ENCODE measurements at places on chromosomes 1 and 21.

DNA sequence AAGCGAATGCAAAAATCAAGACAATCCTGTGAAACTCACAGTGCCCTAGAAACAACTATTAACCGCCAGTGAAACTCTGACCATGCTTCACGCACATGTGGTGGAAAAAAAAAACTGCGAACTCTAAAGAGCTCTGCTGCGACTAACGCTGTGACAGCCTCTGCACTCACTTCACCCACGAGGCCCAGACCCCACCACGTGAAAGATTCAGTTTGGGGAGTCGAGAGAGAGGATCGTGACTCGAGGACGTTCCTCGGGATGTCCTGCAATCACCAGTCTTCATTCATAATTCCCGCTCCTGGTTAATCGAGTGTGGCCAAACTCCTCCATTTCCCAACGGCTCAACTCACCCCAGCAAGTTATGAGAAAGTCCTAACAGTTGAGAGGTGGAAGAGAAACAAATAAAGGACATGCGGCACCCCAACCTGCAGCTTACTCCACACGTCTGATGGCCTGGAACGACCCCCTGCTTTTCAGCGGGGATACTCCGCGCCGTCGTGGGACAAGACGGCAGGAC, 1.1 kb downstream of the SERBP1 start:
- DNase-seq, result peak; percentile 20

DNA sequence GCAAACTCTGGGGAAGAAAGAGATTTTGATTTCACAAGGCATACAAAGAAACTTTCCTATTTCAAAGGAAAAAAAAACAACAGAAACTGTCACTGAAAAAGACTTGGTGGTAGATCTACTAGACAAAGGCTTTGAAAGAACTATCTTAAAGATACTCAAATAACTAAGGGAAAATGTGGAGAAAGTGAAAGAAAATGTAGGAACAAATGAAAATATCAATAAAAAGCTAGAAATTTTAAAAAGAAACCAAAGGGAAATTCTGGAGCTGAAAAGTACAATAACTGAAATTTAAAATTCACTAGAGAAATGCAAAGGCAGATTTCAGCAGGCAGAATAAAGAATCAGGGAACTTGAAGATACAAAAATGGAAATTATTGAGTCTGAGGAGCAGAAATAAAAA, 6.2 kb downstream of the COL6A2 start:
- no peak for DNase-seq

GRCh38 chr1:102498929-102499328, 502.2 kb upstream of the OLFM3 start:
- no peak for DNase-seq

GRCh38 chr1:30740251-30741238, 17.0 kb downstream of the LAPTM5 start:
- DNase-seq, result no peak

- DNase-seq, result no peak
Measured at GRCh38 chr1:230293390-230293700, 132.8 kb downstream of the PGBD5 start.

DNA sequence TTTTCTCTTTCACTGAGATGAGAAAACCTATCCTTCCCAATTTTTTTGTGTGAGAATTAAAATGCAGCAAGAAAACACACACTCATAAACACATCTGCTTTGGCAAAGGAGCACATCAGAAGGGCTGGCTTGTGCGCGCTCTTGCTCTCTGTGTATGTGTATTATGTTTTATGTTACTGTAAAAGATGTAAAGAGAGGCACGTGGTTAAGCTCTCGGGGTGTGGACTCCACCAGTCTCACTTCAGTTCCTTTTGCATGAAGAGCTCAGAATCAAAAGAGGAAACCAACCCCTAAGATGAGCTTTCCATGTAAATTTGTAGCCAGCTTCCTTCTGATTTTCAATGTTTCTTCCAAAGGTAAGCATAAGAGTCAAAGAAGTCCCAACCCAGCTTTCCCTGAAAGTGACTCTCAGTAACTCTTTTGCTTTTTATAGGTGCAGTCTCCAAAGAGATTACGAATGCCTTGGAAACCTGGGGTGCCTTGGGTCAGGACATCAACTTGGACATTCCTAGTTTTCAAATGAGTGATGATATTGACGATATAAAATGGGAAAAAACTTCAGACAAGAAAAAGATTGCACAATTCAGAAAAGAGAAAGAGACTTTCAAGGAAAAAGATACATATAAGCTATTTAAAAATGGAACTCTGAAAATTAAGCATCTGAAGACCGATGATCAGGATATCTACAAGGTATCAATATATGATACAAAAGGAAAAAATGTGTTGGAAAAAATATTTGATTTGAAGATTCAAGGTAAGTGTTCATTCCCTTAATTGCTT, at the start of gene CD2:
Gene CD2, plus strand, starts transcription at position 233 of the 780 bp plus-strand sequence. Its CDS starts 63 bp downstream, at position 296.
- DNase-seq, result no peak

- DNase-seq, result no peak
Measured at GRCh38 chr1:38789498-38790169, 69.9 kb downstream of the RRAGC start.

DNA sequence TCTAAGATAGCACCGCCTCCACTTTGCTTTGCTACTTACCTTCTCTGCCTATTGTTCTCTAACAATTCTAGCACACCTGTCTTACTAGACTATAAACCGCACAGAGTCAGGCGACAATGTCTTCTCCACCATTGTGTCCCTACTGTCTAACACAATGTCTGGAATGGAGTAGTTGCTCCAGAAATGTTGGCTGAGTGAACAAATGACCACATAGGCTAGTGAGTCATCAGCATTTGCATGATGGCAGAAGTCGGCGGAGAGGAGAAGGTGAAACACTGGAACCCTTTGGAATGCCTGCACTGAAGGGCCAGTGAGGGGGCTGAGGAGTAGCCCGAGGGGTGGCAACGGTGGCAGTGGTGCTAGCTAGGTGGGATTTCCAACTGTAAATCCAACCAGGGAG, 14.0 kb upstream of the PABPC4 start:
- DNase-seq, result peak; percentile 25

- DNase-seq, result peak; percentile 22
Measured at GRCh38 chr1:235012436-235013210, 116.0 kb downstream of the TOMM20 start.

GRCh38 chr1:203175827-203176241, 208 bp upstream of the MYBPH start:
- DNase-seq, result no peak

DNA sequence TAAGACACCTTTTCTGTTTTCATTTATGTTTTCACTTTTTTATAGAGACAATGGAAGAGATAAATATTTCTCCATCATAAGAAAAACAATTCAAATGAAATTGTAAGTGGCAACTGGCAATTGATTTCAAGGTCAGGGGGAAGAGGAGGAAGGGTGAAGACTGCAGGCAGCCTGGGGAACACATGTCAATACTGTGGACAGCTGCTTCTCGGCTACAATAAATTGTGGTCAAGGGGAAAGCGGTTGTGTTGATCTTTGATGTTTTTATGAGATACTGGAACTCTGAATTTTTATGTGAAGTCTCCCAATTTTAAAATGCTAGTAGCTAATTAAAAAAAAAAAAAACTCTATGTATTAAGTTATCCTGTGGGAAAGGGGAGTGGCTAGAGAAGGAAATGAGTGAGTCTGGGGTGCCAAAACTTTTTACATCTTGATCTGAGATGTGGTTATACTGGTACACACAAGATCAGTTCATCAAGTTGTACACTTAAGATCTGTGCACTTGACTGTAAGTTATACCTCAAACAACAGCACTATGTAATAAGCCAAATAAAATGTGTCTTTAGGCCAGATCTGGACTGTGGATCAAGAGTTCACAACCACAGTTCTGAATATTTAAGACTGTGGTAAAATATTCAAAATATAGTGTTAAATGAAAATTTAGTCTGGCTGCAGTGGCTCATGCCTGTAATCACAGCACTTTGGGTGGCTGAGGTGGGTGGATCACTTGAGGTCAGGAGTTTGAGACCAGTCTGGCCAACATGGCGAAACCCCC, 18.0 kb downstream of the SSX2IP start:
- no peak for DNase-seq

- DNase-seq, result no peak
Measured at GRCh38 chr1:113353580-113353979, 36.7 kb upstream of the MAGI3 start.

DNA sequence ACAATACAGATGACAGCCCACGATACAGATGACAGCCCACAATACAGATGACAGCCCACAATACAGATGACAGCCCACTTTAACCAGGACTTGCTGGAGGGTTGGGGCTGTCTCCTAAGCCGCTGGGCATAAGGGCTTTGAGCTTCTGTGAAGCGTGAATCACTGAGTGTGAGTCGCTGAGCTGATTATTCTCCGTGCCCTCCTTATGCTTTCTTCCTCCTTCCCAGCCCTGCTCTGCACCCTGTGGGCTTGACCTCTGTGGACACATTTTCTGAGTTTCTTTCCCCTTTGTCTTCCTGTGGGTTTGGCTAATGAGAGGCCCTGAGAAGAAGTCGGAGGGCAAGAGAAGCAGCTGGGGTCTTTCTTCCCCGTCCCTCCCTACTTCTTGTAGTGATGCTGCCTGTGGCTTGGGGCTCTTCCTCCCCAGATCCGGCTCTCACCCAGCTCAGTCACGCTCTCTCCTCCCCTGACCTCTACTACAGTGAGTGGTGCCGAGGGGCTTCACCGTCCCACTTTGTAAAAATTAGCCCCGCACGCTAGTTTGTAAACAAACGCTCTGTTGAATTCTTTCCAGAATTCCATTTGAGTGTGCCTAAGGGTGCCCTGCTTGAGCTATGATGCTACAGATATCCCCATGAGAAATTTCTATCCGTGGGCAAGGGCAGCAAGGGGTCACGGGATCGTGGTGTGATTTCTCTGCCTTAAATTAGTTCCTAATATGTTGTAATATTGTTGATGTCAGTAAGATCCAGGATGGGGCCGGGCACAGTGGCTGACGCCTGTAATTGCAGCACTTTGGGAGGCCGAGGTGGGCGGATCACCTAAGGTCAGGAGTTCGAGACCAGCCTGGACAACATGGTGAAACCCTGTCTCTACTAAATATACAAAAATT, 46.4 kb upstream of the SOD1 start:
- DNase-seq, result peak; percentile 13

DNA sequence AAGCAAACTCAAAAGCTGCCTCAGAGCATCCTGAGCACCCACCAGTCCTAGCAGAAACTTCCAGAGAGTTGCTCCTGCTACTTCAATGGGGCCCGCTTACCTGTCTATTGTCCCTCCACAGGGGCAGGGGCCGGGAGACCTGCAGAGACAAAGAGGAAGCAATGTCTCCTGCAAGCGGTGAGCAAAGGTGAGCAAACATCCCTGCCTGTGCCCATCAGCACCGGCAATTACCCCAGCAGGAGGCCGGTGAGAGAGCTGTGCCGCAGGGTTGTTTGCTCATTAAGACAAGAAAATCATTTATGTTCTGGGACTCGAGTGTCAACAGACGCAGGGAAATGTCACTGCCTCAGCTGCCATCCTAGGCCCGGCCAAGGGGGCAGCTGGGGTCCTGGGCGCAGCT, 53.8 kb upstream of the TARDBP start:
- DNase-seq, result no peak

- no peak for DNase-seq
Measured at GRCh38 chr21:40850071-40850470, 3.1 kb upstream of the DSCAM start.

- no peak for DNase-seq
Measured at GRCh38 chr1:168614235-168614634, 37.8 kb downstream of the XCL1 start.

DNA sequence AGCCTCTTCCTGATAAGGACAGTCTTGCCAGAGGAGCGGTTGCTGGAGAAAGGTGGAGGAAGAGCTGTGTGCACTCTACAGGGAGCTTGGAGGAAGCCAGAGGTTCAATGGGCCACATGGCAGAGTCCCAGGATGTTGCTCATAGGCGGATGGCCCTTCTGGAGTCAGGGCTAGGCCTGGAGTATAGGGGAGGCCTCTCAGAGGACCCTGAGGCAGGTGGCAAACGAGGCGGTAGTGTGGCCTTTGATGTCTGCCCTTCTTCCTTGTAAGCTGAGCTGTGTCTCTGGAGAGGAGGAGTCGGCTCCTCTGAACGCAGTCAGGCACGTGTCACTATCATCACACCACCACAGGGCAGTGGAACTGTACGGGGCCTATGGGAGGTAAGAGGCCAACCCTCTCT, 8.6 kb downstream of the PKP1 start:
- no peak for DNase-seq

- no peak for DNase-seq
Measured at GRCh38 chr1:94250341-94250740, 13.0 kb upstream of the ARHGAP29 start.

DNA sequence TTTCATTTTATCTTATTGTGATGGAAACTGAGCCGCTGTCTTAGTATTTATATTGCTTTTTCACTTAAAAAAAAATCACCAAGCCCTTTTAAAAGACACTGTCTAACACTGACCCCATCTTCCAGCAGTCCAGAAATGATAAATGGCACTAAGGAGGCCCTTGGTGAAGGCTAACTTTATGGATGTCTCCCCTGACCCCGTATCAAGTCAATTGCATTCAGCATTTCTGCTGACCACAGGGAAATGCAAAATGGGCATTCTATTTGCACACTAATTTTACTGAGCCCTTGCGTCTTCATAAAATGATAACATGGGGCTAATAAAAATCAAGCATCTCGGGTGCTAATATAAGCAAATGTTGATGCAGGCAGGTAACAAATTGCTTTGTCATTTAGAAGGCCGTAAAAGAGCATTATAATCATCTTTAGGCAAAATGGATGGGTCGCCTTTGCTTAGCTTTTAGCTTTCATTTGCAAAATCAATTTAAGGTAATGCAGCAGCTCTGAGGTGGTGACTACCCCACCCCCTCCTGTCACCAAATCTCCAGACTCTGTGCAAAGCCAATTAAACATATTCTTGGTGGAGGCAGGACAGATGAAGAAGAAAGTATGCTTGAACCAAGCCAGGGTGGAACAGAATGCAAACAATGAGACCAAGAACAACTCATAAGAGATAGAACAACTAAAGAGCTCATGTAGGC, 110.8 kb downstream of the BEND5 start:
- DNase-seq, result no peak
